ENCODE measurements at places on chromosomes 2 and 18. TPM values are rescaled to one million over a fixed set of nuclear protein-coding genes. Genes with fewer than 3 reads are reported as not detected.

Gene DLX2
- total RNA-seq = not detected

Gene CHST10
- 17.0 TPM for total RNA-seq

Gene MYO7B
- total RNA-seq = 21.7 TPM

Gene ABCG5
- total RNA-seq = 0.18 TPM

Gene DAW1
- total RNA-seq = 0.12 TPM

Gene MAPRE2
- total RNA-seq = 18.3 TPM

Gene FAP
- total RNA-seq = 17.2 TPM

Gene NMUR1
- 1.3 TPM for total RNA-seq

Gene TEKT4
- total RNA-seq = 0.29 TPM

Gene SPP2
- total RNA-seq = not detected

Gene OSBPL1A
- total RNA-seq = 34.4 TPM

Gene AFF3
- 52.7 TPM for total RNA-seq

Gene COX7A2L
- total RNA-seq = 138 TPM

Gene RGPD3
- 0.29 TPM for total RNA-seq

Gene RIT2
- 0.35 TPM for total RNA-seq

Gene DNAH6
- 2.0 TPM for total RNA-seq

Gene HJURP
- total RNA-seq = 13.3 TPM
